ENCODE measurements at places on chromosomes 2 and 18.

DNA sequence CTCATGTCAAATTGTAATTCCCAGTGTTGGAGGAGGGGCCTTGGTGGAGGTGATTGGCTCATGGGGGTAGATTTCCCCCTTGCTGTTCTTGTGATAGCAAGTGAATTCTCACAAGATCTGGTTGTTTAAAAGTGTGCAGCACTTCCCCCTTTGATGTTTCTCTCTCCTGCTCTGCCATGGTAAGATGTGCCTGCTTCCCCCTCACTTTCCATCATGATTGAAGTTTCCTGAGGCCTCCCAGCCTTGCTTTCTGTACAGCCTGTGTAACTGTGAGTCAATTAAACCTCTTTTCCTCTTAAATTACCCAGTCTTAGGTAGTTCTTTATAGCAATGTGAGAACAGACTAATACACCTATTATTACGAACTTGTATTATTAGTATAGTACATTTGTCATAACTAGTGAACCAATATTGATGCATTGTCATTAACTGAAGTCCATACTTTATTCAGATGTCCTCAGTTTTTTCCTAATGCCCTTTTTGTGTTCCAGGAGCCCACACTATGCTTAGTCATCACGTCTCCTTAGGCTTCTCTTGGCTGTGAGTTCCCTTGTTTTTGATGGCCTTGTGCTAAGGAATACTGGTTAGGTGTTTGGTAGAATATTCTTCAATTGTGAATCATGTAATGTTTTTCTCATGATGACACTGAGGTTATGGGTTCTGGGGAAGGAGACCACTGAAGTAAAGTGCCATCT lies 4.5 kb upstream of the MAP3K2 start:
- no peak for DNase-seq

DNA sequence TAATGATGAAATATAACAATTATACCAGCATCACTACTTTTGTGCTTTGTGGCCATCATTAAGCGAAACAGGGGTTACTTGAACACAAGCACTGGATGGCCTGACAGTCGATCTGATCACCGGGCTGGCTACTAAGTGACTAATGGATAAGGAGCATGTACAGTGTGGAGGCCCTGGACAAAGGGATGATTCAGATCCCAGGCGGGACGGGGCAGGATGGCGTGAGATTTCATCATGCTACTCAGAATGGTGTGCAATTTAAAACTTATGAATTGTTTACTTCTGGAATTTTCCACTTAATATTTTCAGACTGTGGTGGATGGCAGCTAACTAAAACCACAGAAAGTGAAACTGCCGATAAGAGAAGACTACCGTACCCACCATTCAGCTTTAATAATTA lies 7.0 kb upstream of the CLIP4 start:
- DNase-seq = no peak

GRCh38 chr2:150526827-150527226 lies 39.4 kb upstream of the RND3 start:
- DNase-seq = no peak

DNA sequence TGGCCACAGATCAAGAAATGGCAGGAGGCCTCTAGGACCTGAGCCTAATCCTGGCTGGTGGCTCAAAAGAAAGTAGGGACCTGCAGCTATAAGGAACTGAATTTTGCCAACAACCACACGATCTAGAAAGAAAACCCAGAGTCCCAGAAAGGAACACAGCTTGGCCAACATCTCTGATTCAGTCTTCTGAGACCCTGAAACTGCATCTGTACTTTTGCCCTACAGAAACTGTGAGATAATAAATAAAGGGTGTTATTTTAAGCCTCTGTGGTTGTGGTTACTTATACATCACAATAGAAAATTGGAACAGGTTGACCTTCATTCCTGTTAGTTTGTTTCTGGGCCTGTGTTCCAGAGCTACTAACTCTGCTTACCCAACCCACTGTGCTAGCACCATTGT lies 356.8 kb upstream of the ST6GAL2 start:
- no peak for DNase-seq

DNA sequence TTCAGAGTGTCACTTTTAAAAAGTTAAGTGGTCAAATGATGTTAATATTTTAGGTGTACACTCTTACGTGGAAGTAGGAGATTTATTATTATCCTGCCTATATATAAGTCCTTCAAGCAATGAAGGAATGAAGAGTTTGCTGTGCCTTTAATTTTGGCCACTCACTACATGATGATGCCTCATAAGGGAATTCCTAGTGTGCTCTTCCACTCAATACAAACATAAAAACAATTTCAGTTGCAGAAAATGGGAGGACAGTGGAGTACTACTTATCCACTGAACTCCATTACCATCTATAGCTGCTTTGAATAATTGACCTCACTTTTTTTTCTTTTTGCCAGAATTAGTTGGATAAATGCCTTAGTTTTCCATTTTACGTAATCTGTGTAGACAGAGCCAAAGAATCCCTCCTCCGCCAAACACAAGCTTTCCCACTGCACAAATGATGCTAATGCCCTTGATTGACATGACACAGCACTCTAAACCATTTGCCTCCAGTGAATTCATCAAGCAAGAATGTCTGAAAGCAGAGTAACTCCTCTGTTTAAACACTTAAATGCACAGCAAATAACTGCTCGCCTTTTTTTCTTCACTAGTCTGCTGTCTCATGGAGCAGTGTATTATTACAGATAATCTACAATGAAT lies 751.1 kb upstream of the FANCL start:
- no peak for DNase-seq

DNA sequence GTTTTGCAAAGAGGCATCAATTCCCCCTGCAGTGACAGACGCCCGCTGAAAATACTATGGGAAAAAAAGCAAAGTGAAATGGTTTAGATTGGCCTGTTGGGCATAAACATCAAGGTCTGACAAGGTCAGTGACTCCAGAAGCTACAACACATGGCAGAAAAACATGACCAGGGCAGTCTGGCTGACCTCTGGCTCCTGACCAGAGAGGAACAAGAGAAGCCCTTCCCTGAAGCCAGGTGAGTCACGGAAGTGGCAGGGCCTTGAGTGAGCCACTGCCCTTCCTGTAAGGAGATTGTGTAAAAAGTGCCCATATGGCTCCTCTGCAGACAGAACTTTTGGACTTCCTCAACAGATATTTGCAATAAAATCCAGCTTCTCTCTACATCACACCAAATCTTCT lies 72.0 kb downstream of the DNER start:
- DNase-seq = no peak

GRCh38 chr2:169839954-169840746 lies 12.9 kb downstream of the UBR3 start:
- no peak for DNase-seq

GRCh38 chr2:10810202-10811161 lies 2.1 kb downstream of the PDIA6 start:
- no peak for DNase-seq

DNA sequence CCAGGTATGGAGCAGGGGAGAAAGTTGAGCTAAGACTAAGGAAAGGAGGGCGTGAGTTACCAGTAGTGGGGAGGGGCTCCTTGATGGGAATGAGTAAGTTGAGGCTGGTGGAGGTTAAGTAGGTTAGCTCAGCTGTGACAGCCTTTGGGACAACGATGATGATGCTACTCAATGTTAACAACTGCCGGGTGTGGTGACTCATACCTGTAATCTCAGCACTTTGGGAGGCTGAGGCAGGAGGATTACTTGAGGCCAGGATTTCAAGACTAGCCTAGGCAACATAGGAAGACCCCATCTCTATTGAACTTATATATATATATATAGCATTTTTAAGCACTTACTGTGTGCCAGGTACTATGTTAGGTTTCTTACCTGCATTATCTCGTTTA lies 48.4 kb downstream of the HK2 start:
- no peak for DNase-seq

DNA sequence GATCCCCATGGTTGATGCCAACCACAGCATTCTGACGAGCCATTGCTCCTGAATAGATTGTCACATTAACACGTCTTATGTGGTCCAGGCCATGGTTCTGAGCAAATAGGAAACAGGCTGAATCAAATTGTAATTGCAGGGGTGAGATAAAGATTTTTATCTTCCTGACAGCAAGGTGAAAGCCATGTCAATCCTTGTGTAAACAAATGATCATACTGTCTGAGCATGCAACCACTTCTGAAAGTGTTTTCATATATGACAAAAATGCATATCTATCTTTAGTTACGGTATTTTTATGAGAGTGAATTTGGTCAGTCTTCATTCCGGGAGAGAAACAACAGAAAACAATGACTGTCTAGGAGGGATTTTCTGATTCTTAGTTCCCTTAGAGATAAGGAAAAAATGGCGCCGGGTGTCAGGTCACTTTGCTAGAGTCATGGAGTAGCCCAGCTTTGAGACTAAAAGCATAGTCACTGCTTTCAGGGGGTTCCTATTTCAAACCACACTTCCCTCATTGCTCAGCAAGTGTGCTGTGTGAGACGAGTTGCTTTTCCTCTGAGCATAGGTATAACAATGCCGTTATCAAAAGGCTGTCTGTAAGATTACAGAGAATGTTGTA lies 958.9 kb downstream of the DCDC2C start:
- no peak for DNase-seq

- DNase-seq = no peak
Measured at GRCh38 chr2:56444339-56444738, 260.5 kb downstream of the CCDC85A start.

DNA sequence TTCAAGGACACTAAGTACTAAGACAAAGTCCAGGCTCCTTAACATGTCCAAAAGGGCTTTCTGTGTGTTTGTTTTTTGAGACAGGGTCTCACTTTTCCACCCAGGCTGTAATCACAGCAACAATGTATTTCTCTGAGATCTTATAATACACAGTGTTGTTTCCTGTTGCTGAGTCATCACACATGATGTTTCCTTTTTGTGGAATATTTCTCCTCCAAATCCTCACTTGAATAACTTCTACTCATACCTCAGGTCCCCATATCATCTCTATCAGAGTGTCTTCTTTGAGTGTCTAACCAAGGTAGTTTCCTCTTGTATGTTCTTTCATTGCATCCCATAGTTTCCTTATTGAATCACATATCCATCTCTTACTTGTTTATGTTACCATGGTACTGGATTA lies 632.0 kb upstream of the PIK3C3 start:
- no peak for DNase-seq

DNA sequence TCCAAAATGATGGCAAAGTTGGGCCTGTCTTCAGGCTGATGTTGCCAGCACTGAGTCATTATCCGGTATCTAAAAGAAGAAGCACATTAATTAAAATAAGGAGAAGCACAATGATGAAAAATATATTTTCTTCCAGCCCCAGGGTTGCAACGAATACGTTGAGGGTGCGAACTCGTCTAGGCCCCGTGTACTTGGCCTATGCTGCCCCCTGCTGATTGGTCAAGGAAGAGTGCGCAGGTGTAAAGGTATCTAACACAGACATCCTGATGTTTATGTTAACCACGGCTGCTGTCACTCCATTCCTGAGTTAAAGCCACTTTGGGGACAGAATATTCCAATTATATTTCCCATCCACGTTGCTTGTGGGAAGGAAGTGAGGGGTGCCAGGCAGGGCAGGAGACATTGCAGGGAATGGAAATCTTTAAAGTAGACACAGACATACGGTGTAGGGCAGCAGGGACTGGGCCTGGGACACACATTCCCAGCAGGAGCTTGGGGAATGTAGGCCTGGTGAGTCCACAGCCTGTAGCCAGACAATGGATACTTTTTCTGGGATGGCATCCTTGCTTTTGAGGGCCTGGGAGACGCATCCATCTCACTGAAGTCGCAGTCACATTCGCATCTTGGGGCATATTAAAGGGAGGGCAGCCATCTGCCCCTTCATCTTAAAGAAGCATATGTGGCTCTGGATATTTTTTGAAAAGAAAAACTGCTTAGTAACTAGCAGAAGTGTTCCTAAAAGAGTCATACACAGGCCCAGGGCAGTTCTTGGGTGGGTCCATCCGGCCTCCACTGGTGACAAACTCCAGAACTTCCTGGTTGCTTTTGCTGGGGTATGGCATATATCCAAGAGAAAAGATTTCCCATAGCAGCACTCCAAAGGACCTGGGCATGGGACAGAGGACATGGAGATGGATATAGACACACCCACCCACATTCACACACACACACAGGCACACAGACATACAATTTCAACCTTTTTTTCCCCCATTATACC lies 81.9 kb downstream of the CLIP4 start:
- DNase-seq = peak; percentile 64

DNA sequence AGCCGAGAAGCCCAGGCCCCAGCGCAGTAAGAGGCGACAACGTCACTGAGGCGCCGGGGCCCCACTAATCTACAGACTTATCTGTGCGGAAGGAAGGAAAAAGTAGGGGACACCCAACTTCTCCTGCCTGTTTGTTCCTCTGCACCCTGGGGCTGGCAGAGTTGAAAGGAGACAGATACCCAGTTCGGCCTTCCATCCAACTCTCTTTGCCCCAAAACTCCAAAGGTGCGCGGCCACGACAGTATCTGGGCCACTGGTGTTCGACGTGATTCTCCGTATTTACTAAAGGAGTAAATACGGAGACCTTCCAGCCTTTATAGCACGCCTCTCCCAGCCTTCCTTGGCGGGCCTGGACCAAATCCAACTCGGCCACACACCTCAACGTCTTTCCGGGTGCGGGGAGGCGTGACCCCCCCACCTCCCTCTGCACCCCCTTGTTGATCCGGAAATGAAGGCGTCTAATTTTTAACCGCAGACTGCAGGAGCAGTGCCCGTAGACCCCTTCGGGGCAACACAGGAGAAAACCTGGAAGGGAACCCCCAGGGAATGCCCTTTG lies 1.6 kb downstream of the SMAD7 start:
- no peak for DNase-seq

DNA sequence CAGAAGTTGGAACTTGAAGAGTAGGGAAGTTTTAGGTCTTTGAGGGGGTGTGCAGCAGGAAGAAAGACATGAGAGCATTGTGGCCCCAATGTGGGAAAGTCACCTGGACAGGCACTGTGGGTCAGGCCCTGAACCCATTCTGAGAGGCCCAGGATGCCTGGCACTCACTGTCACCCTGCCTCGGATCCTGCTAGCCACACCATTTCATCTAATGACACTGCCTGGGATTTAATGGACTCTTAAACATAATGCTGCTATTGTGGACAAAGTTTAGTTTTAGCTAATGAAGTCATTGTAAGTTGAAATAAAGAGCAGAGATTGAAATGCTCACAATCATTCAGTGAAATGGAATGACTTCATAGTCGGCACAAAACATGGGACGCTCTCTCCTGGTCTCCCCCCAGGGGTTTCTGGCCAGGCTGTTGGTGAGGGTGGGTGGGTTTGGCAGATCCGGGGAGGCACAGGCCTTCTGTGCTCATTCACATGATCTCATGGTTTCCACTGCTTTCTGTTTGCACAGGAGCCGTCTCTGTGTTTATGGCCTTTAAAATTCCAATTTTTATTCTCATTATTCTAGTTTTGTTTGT lies 141.8 kb upstream of the KLHL29 start:
- no peak for DNase-seq

Measured in stimulated activated CD8-positive, alpha-beta memory T cell treated with anti-CD3 and anti-CD28 coated beads, Interleukin-4, amount 100 ng/mL, for 24 hours (primary cell).